NCI-H1092 treated with DMSO at 0.1 percent for 48 hours (cell line): ENCODE measurements at places on chromosomes 5 and 9.

DNA sequence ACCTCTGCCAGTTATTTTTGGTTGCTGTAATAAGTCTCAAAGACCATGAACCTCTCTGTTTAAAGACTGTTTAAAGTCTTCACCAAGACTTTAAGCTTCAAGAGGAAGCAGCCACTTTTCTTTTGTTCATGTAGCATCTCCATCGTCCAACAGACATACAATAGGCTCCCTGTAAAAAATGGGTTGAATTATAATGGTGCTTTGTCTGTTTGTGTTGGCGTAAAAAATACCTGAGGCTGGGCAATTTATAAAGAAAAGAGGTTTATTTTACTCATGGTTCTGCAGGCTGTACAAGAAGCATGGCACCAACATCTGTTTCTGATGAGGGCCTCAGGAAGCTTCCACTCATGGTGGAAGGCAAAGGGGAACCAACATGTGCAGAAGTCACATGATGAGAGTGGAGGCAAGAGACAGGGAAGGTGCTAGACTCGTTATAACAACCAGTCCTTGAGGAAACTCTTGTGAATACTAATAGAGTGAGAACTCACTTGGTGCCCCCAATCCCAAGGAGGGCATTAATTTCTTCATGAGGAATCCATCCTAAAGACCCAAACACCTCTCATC, 126.3 kb upstream of the RPS23 start:
- DNase-seq, result no peak

GRCh38 chr5:140342287-140342686, 4.1 kb downstream of the HBEGF start:
- DNase-seq, result no peak

GRCh38 chr9:6150483-6150882, 65.1 kb upstream of the IL33 start:
- peak; percentile 9 for DNase-seq

GRCh38 chr5:104628911-104629310, 1066.3 kb upstream of the NUDT12 start:
- DNase-seq, result no peak

DNA sequence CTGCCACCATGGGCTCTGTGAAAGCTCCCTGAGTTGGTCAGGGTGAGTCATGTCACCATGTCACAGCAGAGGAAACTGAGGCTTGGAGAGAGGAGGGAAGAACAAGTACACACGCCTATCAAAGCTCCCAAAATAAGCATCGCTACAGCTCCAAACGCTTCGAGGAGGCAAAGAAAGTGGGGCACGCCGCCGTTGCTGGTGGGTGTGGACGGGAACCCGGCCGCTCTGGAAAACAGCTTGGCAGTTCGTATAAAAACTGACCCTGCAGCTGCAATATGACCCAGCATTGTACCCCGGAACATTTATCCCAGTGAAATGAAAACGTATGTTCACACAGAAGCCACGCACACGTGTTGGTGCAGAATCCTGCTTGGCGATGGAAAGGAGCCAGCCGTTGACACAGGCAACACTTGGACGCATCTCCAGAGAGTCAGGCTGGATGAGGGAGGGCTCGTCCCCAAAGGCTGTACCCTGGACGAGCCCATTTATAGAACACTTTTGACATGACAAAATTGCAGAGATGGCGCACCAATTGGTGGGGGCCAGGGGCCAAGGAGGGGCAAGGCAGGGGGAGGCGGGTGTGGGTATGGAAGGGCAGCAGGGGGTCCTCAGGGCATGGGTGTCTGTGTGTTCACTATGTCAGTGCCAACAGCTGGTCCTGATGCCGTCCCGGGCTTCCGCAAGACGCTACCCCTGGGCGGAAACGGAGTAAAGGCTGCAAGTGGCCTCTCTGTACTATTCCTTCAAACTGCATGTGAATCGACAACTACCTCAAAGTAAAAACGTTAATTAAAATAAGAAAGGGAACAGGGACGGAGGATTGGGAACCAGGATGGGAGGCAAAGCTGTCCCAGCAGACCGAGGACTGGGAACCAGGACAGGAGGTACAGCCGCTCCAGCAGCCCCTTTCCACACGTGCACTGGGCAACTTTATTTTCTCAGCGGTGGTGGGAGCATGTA, 173.0 kb downstream of the OLFM1 start:
- DNase-seq, result no peak

- DNase-seq, result no peak
Observed at GRCh38 chr5:93721071-93721470, 20.3 kb downstream of the POU5F2 start.

- DNase-seq, result no peak
Observed at GRCh38 chr5:147686421-147686820, 96.1 kb downstream of the JAKMIP2 start.

DNA sequence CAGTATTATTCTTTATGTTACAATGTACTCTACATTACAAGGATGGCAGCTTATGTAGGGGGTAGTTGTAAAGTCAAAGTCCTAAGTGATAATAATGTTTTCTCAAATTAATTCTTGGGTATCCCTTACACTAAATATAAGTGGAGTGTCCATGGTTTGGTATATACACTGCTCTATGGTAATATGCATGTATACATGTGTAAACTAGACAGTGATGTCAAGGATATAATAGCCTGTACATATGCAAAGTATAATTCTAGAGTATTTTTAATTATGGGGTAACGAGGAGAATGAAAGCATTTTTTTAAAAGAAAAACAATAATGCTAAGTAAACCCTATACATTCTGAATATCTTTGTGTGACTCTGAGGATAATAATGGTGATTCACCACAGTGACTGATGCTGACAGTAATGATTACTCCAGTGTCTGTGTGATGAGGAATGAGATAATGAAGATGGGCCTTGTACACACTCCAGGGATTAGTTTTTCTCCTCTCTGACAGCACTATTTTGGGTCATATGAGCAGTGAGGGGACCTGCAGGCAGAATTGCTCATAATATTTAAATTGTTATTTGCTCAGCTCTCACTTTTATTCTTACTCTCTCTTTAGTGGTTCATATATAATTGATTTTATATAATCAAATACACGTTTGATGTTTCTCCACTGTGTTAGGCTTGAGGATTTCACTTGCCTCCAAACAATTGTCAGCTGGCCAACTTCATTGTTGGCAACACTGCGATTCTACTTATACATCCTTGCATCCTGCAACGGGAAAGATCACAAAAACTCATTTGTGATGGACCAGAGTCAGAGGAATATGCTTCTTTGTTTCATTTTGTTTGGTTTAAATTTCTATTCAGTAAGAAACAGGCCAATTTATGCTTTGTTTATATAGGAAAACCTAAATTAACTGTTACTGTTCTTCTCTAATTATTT, 88.2 kb downstream of the NREP start:
- no peak for DNase-seq
